ENCODE measurements at places on chromosomes 12 and 14. TPM values are rescaled to one million over a fixed set of nuclear protein-coding genes. Genes with fewer than 3 reads are reported as not detected.

DNA sequence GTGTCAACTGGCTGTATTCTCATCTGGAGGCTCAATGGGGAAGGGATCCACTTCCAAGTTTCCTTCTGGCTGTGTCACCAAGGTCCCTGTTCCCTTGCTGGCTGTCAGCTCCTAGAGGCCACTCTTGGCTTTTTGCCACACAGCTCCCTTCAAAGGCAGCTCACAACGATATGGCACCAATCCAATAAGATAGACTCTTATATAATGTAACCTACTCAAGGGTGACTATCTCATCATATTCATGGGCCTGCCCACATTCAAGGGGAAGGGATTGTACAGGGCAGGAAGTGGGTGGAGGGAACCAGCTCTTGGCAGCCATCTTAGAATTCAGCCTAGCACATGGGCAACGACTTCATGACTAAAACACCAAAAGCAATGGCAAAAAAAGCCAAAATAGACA lies 98.7 kb upstream of the PLXNC1 start:
- DNase-seq = no peak

GRCh38 chr12:41627476-41627875 lies 439.4 kb downstream of the PDZRN4 start:
- DNase-seq = no peak

Gene CRACR2A
- 2.8 TPM for total RNA-seq

DNA sequence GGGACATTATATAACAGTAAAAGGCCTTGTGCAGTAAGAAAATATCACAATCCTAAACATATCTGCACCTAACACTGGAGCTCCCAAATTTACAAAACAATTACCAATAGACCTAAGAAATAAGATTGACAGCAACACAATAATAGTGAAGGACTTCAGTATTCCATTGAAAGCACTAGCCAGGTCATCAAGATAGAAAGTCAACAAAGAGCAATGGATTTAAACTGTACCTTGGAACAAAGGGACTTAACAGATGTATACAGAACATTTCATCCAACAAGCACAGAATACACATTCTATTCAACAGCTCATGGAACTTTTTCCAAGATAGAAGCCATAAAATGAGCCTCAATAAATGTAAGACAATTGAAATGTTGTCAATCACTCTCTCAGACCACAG lies 209.5 kb upstream of the ARHGAP5 start:
- DNase-seq = no peak

Gene IFI27L1
- 5.8 TPM for total RNA-seq
